Stimulated activated naive CD8-positive, alpha-beta T cell treated with anti-CD3 and anti-CD28 coated beads, Interleukin-15, Interleukin-2, amounts not matched to agents 100 U/mL and 50 U/mL, for 24 hours (primary cell): ENCODE measurements at places on chromosomes 4 and X.

- no peak for DNase-seq
Measured at GRCh38 chrX:68677998-68678397, 30.5 kb downstream of the STARD8 start.

DNA sequence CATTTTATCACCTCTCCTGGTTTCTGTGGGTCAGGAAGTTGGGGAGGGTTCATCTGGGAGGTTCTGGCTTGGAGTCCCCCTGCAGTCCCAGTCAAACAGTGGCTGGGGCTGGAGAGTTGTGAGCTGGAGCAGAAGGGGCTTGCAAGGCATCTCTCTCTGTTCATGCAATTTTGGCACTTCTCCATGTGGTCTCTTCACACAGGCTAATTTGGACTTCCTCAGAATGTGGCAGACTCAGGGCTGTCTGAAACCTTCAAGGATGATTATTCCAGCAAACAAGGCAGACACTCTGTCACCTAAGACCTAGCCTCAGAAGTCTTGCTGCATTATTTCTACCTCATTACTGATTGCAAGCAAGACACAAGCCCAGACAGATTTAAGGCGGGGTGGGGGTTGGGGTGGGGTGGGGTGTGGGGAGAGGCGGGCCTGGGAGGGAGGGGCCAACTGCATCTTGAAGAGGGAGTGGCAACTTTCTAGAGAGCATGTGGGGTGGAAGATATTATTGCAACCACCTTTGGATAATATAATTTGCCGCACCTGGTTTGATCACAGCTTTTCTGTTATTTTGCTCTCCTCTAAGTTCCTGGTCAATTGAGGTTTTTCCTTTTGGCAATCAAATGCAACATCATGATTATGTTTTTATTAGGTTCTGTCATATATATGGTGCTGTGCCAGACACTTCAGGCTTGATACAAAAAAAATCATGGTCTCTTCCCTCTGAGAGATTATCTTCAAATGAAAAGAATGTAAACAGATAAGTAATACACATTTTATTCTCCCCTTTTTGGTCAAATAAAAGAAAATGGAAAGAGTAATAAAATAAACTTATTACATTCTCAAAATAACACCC lies 799.5 kb downstream of the RPA4 start:
- no peak for DNase-seq

DNA sequence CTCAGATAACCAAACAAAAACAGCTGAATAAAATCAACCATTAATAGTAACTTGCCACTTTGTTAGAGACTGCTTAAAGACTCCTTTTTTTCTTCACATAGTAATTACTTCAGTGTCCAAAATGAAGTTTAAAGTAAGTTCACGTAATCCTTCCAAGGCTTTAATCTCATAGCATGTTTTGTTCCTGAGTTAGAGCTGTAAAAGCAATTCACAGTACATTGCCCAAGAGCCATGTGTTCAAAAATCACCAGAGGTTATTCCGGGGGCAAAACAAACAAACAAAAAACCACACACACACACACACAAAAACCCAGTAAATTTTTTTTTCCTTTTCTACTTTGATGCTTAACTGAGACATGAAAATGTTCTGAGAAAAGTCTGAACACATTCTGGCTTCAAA lies 6.1 kb downstream of the GPR82 start:
- DNase-seq: no peak

DNA sequence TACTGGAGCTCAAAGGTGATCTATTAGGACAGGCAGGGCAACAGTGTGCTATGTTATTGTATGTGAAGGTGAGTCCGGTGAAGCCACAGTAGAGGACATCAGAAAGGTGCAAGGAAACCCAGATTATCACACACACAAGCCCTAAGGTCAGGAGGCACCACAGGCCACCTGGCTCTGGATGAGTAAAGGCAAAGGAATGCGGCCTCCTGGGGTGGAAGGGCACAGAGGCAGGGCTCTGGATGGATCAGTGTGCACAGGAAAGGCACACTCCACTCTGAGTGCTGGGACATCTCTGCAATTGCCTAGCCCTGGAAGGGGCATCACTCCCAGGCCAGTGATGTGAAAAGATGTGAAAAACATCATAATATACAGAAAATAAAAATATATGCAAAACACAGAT lies 683.5 kb downstream of the TRIML1 start:
- DNase-seq: no peak

DNA sequence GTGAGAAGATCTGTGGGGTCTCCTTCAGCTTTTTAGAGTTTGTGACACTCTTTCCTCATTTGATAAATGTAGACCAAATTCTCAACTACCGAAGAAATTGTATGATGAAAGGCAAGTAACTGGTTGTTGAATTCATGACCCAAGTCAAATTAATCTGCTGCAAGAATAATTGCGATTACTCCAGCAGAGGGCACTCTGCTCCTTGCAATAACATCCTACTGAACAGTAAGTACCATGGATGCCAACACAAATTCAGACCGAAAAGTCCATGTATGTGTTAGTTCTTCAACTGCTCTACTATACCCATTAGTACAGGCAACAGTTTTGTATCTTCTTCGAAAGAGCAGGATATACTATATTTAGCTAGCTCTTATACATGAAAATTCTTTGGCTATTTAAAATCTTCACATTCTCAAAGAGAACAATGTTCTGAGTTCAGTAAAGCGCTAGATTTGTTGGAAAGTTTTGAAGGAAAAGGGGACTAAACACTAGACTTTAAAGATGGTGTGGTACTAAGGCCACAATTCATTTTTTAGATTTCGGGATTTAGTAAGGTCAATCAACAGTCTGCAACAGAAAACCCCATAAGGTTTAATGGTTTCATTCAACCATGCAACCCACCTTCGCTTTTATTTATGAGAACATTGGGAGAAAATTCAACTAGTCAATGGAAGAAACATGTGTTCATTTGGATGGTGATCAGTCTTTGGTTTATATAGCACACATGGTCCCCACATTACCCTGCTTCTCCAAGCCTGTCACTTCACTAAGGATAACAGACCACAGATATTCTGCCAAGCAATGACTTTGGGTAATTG lies 105.4 kb upstream of the TBC1D9 start:
- DNase-seq: peak; percentile 45

GRCh38 chr4:131207589-131207988 lies 1941.5 kb upstream of the PCDH10 start:
- DNase-seq: no peak

GRCh38 chr4:150593996-150594395 lies 12.0 kb downstream of the MAB21L2 start:
- no peak for DNase-seq

DNA sequence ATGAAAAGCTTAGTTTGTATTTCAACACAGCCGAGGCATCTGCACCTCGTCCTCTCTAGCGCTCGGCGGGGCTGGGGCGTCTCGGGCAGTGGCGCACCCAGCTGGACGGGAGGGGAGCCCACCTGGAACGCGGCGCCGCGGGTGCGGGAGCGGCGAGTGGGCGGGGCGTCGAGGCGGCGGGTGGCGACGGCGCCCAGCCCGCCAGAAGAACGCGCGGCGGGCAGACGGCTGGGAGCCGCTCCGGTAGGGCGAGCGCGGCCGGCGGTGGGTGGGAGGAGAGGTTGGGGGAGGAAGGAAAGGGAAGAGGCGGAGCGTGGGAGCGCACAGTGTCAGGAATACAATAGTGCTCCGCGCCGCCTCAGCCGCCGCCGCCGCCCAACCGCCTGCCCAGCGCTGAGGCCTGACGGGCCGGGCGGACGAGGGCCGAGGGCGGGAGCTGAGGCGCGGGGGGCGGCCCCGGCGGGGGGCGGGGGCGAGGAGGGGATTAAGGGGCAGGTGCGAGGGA lies at the start of gene JADE3:
TSS of gene JADE3 (plus strand) at position 324 of the 505 bp plus-strand sequence. CDS start 72,474 bp downstream, outside the sequence.
- peak; percentile 40 for DNase-seq

DNA sequence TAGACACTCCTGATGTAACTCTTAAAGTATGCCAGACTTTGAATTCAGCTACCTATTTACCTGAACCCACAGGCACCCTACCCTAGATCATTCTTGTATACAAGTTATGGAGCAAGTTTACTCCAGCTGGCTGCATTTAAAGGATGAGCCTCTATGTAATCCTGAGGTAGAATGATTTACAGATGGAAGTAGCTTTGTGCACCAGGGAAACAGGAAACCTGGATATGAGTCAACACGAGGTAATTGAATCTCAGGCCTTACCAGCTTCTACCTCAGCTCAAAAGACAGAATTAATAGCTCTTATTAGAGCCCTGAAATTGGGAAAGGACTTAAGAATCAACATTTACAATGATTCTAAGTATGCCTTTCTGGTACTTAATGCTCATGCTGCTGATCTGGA lies 119.8 kb downstream of the AGTR2 start:
- no peak for DNase-seq

GRCh38 chr4:138669479-138670315 lies 345.9 kb upstream of the NOCT start:
- no peak for DNase-seq

DNA sequence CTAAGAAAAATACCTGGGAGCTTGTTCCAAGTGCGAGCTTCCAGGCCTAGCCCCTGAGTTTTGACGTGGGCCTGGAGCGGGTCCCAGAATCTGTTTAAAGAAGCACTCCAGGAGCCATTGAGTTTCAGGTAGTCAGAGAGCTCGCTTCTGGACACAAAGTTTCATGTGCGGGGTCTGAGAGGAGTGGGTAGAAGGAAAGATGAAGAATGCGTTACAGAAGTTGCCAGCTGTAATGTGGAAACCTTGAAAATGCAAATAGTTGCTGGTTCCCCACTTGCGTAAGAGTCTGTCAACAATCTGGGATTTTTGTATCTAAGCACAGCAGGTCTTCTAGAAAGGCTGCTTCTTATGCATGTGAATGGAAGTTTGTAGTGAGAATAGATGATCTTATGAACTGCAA lies 77.5 kb upstream of the CLCN4 start:
- DNase-seq: no peak

- no peak for DNase-seq
Measured at GRCh38 chr4:182192511-182193181, 50.6 kb upstream of the TENM3 start.

DNA sequence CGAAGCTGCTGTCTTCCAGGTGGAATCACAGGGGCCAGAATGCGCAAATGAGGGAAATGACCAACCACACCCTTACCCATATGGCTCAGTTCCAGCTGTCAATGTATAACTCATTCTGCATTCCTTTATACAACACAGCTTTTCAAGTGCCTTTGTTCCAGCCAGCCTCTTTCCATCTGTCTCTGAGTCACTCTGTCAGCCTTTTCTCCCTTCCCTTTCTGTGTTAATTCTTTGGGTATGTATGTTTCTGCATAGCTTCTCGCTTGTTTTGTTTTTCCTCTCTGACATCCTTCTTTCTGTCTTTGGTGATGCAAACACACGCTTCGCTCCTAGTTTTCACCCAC lies 54.5 kb downstream of the RS1 start:
- no peak for DNase-seq

- DNase-seq: no peak
Measured at GRCh38 chr4:17490575-17491059, 21.3 kb downstream of the QDPR start.
